ENCODE measurements at places on chromosomes 2 and 18. TPM values are rescaled to one million over a fixed set of nuclear protein-coding genes. Genes with fewer than 3 reads are reported as not detected.

The CPO gene
- not detected for total RNA-seq

The RAD51AP2 gene
- total RNA-seq = 0.11 TPM

The SLC5A7 gene
- total RNA-seq = not detected

The NOL4 gene
- total RNA-seq = 1.8 TPM

The ABCB11 gene
- total RNA-seq = not detected

The FBXO15 gene
- not detected for total RNA-seq

The NEURL3 gene
- total RNA-seq = 0.74 TPM

The KIAA2012 gene
- total RNA-seq = not detected

The SNTG2 gene
- not detected for total RNA-seq

GRCh38 chr2:112031473-112032223 lies 23.4 kb upstream of the TMEM87B start:
- no peak for DNase-seq

GRCh38 chr18:43650426-43650825 lies 373.1 kb upstream of the SYT4 start:
- no peak for DNase-seq

DNA sequence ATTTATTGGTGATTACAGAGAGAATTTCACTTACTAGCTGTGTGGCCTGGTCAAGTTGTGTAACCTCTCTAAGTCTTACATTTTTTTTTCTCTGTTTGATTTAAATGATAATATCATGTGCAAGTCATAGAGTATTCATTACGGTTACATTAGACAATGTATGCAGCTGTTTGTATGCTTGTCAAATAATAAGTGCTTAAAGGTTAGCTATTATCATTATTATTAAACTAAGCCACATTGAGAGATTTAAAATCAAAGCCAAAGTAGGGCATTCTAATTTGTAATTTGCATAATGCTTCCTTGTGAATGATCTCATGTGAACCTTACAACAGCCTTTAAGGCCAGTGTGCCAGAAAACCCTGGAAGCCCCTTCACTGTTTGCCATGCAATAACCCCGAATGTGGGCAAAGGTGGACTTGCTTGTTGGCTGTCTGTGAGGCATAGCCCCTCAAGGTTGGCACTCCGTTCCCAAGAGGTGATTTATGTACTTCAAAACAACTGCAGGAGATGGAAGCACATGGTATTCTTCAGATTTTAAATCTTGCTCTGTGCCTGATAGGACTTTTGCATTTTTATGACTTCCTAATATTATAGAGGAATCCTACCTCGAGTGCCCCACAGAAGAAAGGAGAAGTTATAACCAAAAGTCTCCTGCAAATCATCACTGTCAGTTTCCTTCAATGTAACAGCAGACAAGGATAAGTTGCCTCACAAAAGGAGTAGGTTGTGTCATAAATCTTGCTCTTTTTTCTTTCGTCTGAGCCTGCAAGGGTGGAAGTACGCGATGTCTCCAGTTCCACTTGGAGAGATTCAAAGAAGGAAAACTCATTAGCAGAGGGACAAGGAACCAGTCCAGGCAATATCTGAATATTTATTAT lies 272.0 kb downstream of the TGIF1 start:
- DNase-seq = no peak

DNA sequence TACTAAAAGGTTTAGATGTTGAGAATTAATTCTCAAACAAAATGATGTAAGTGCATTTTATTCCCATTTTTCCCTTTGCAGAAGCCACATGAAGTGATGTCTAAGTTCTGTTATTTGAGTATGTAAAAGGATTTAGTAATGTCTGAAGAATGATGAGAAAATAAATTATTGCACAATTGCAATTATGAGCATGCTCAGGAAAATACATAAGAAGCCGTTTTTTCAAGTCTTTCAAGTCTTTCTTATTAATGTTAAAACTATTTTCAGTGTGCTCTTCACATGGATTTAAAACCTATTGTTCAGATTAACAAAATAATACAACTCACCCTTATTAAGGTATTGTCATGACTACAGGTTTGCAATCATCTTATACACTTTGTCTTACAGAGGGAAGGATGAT lies 331.4 kb upstream of the NETO1 start:
- no peak for DNase-seq

DNA sequence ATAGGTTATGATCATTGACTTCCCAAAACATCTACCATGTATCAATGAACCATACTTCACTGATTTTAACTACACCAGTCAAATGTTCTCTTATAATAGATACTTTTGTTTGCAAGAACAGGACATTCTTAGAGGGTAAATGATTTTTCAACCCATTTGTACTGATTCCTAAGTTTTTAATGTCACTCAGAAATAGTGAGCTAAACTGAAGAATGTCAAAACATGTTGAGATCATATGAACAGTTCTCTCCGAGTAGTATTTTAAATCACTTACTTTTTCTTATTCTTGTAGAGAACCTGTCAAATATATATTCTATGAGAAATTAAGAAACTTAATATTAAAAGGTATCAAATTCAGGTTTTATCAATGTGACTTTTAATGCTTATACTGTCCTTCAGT lies 1362.9 kb upstream of the SLC39A10 start:
- DNase-seq = no peak

DNA sequence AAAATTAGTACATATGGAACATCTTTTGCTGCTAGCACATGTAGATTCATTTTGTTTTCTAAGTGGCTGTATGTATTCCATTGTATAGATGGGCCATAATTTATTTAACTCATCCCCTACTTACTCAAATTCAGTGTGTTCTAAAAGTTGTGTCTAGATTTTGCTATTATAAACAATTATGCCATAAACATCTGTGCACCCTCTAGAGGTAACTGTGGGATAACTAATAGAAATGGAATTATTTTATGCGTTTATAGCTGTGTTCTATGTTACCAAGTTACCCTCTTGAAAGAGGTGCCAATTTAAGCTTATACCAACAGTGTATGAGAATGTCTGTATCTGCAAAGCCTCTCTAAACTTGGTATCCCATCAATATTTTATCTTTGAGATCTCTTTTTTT lies 100.4 kb downstream of the MMADHC start:
- DNase-seq = no peak

- DNase-seq = no peak
Measured at GRCh38 chr18:43405097-43405496, 127.8 kb upstream of the SYT4 start.

DNA sequence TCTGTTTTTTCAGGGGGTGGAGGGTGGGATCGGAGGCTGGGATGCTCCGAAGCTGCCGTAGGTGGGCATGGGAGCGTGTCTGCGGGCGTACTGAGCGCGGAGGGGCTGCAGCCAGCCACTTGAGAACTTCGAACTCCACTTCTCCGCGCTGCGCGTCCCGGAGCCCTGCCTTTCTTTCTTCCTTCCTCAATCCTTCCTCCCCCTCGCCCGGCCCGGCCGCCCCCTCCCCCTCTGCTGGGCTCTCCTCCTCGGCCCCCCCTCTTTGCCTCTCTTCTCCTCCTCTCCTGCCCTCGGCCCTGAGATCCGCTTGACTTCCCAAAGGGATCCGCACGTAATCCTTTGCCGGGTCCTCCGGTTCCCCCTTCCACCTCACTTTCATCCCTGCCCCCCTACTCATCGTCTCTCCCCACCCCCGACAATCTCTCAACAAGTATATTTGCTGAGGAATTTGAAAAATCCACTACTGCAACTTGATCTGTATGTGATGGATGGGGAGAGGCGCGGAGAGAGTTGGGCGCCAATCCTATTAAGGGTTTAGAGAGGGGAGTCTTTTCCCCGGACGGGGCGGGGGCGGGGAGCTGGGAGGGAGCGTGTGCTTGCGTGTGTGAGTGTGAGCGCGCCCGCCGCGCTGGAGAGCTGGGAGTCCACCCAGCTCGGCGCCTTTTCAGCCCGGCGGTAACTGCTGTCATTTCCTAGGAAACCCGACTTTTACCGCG lies 1.1 kb downstream of the GLI2 start:
- no peak for DNase-seq

- DNase-seq = no peak
Measured at GRCh38 chr2:234494361-234495250, 2.3 kb downstream of the ARL4C start.

GRCh38 chr2:187906021-187906420 lies 351.8 kb upstream of the TFPI start:
- DNase-seq = no peak

DNA sequence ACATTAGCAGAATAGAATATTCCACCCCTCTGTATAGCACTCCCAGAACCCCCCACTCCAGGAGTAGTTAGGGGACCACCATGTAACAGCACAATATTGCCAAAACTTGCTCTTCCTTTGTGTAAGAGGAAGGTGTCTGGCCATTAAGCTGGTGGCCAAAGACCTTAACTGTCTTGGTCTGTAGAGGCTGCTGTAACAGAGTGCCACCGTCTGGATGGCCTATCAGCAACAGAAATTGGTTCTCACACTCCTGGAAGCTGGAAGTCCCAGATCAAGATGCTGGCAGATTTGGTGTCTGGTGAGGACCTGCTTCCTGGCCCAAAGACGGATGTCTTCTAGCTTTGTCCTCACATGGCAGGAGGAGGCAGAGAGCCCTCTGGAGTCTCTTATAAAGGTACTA lies 61.6 kb upstream of the TGFA start:
- peak; percentile 32 for DNase-seq

GRCh38 chr2:75221862-75222261 lies 22.5 kb upstream of the TACR1 start:
- no peak for DNase-seq

DNA sequence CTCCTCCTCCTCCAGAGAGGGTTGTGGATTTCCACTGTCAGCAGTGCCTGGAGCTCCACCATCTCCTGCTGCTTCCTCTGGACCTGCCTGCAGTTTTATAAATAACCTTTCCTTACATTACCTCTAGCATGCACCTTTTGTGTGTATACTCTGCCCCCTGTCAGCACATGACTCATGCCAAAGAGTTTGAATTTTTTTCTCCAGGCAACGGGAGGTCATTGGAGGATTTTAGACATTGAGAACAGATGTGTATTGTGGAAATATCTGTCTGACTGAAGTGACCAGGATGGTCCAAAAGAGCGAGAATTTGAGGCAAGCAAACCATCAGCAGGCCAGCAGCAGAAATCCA lies 31.7 kb downstream of the IL37 start:
- DNase-seq = peak; percentile 18

DNA sequence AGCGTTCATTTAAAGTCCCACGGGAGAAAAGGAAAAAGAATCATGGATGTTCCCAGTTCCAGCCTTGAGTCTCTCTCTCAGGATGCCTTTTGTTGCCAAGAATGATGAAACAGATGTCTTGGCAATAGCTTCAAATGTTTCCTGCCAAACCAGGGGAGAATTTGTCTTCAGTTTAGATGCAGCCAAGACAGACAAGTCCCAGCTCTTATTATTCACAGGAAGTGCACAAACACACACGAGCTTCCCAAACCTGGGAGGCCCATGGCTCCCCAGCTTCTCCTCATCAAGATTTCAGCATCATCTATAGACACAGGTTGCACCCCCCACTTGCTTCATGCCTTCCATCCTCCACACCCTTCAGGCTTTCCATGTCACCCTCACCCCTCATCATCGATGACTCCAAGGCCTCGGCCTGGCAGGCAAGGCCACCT lies 45.9 kb downstream of the HS1BP3 start:
- DNase-seq = no peak

GRCh38 chr2:170465241-170465640 lies 249.9 kb upstream of the SP5 start:
- DNase-seq = peak; percentile 68

DNA sequence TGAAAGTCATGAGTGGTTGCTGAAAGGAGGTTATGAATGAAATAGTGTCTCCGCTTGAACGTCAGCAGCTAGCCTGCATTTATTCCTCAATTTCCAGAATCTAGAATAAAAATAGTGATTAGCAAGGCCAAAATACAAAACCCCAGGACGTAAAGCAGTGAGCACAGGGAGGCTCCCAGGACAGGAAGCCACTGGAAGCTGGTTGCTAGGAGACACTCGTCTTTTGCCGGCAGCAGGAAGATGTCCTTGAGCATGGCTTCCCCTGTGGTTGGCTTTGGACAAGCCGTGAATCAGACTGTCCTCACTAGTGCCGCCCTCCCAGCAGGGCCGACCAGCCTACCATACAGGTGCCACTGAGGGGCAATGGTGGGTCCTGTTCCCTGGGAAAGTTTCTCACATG lies 374.4 kb downstream of the MTX2 start:
- DNase-seq = peak; percentile 26

DNA sequence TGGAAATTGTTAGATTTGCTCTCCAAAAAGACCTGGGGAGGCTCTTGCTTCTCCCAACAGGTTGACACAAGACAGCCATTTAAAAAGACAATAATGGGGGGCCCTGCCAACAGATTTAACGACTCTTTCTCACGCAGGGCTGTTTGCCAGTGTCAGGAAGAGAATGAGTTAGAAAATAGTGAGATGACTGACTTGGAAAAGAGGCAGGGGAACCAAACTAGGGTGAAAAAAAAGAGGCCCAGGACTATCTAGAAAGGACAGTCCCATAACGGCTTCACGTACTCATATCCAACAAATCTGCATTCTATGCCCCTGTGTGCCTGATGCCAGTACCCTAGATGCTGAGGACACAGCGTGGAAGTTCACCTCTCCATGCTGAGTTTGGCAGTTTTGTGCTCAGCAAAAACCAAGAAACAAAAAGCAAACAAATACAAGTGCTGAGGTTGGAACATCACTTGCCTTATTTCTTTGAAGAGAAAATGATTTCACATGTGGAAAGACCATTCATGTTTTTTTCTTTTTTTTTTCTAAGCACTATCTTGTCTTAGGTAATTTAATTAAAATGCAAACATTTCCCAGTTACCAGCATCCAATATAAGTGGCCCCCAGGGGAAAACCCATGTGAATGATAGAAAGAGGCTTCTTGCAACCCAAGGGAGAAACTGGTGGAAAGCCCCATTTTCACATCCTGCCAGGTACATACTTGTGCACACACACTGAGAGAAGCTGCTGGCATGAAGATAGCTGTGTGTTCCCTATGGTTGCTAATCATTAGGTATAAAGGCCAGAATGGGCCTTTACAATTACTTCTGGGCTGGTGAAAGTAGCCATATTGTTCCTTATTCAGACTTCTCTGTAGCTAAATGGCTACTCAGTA lies 10.6 kb upstream of the WIPF1 start:
- DNase-seq = no peak

GRCh38 chr2:67854103-67854743 lies 208.6 kb downstream of the C1D start:
- DNase-seq = no peak

DNA sequence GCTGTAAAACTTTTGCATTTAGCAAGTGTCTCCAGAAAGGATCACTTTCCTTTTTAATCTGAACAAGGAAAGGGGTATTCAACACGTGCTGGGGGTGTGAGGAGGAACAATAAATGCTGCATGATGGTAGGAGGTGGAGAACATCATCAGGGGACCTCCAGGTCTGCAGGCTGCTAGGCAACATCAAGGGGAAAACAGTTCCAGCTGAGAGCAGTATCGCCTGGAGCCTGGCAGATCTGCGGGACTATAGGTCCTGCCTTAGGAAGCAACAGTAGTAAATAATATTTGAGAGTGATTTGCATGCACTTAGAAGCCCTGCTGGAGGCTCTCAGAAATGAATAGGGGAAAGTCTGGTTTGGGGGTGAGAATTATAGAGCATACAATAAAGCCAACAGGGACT lies 175.6 kb downstream of the SUCLG1 start:
- no peak for DNase-seq

- DNase-seq = no peak
Measured at GRCh38 chr2:25043241-25043867, 1.5 kb downstream of the EFR3B start.
